ENCODE measurements at places on chromosomes 4 and X. TPM values are rescaled to one million over a fixed set of nuclear protein-coding genes. Genes with fewer than 3 reads are reported as not detected.

GRCh38 chr4:128427832-128428366, 140.3 kb upstream of the PGRMC2 start:
- DNase-seq = peak; percentile 26

GRCh38 chr4:172892300-172892699, 276.3 kb upstream of the GALNT7 start:
- DNase-seq = no peak

DNA sequence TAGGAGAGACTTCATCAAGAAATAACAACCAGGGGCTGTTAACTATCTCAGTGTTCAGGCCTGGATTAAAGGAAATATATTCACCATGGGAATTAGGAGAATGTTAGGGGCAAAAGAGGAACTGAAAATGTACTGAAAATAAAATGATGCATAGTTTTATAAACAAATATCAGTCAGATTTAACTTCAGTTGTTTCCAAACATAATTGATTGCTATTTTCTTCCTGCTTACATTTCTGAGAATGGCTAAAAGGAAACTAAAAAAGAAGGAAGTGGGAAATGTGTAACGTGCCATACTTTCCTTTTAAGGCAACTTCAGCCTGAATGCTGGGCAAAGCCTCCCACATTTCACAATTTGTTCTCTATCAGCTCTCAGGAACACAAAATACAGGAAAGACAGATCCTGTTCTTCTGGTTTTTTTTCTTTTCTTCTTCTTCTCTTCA, 178.1 kb downstream of the MAML3 start:
- DNase-seq = no peak

DNA sequence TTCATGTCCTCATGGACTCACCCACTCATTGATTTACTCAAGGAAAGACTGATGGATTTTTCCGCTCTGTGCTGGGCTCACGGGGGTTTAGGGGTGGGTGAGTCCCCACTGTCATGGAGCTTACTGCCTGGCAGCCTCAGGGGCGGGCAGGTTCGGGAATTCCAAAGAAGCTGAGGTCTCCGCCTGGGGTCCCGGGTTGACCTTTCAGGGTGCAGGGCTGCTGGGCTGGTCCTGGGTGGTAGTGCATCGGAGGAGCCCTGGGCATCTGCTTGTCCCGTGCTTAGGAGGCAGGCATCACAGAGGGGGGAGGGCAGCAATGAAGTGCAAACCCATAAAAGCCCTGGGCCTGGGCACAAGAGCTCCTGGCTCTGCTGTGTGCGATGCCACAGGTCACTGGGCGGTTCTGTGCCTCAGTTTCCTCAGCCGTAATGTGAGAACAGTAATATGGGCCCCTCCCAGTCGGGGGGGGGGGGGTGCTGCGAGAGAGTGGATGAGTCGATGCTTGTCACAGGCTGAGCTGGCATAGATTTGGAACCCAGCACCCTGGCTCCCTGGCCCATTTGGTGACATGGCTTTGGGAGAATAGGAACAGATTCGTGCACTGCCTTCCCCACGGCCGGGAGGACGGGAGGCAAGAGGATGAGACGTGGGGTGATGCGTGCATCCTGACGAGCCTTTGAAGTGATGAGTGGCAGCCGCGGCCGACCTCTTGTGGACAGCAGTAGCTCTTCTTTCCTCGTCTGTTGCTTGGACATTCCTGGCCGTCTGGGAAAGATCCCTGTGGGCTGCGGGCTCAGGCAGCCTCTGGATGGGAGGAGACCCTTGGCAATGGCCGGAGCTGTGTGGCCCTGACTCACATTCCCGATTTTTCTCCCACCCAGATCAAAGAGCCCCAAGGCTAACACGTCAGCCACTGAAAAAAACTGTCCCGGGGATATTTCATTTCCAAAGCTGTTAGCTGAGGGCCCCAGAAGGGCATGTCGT, 42.0 kb downstream of the PSAPL1 start:
- peak; percentile 38 for DNase-seq

DNA sequence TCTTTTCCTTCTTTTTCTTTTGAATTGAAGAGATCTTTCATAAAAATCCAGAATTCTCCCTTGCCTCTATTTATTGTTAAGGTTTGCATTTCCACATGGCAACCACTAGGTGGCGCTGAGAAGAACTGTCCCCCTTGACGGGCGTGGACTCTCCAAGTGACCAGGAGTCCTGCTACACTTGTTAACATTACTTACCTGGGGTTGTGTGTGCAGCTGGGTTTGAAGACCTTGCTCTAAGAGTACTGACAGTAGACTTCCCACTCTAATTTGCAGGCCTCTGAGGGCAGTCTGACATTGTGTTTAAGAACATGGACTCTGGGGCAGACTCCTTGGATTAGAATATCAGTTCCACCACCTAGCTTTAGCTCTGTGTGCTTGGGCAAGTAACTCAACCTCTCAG, 52.8 kb downstream of the GPRIN3 start:
- DNase-seq = peak; percentile 21

- DNase-seq = no peak
Observed at GRCh38 chr4:168871632-168872031, 138.4 kb downstream of the CBR4 start.

DNA sequence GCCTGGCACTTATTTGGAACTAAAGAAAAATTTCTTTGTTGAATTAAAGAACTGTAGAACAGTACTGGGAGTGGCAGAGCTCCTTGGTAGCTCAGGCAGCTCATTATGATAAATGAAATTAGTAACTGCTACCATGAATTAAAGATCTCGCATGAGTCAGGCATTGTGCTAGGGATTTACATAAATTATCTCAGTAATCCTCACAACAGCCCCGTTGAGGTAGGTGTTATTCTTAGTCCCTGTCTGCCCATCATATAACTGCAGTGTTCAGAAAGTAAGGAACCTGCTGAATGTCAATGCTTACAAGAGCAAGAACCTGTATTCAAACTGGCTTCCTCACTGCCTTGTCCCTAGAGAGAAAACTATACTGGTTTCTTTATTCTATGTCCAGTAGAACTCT, 108.3 kb downstream of the NLGN4X start:
- no peak for DNase-seq

- no peak for DNase-seq
Observed at GRCh38 chr4:168540086-168540485, 43.2 kb downstream of the PALLD start.

DNA sequence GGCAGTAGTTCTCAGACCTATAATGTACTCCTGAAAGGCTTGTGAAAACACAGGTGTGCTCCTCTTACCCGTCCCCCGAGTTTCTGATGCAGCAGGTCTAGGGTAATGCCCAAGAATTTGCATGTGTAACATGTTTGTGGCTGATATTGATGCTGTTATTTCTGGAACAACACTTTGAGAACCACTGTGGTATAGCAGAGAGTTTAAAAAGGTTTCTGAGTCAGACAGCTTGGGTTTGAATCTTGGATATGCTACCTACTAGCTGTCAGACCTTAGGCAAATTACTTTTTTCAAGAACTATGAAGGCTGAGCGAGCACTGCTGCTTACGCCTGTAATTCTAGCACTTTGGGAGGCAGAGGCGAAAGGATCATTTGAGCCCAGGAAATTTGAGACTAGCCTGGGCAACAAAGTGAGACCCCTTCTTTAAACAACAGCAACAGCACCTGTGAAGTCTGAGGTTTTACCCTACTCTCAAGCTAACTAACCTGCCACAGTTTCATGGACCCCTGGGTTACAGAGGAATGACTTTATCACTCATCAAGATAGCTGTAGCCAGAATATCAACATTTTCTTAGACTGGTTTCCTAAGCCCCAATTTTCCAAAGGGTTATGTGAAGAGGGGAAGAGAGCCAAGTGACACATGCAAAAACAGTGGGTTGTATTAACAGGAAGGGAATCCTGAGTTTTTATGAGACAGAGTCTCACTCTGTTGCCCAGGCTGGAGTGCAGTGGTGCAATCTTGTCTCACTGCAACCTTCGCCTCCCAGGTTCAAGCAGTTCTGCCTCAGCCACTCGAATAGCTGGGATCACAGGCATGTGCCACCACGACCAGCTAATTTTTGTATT, 5.1 kb downstream of the AFF1 start:
- DNase-seq = no peak

- DNase-seq = no peak
Observed at GRCh38 chr4:107210450-107211239, 174.5 kb upstream of the DKK2 start.

DNA sequence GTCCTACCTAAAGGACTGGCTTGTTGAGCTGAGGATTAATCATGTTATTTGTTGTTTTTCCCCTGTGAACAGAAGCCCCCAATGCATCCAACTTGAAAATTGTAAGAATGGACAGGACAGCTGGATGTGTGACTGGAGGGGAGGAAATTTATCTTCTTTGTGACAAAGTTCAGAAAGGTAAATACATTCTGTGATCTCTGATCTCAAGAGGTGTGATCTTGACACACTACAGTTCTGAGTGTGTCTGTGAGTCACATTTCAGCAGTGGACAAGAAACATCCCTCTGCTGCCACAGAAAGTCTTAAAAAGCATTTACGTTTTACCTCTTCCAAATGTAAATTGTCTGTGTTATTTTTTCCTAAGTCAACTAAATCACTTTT, 79.3 kb downstream of the NFKB1 start:
- no peak for DNase-seq

GRCh38 chrX:7233580-7234406, 85.8 kb upstream of the PUDP start:
- no peak for DNase-seq

DNA sequence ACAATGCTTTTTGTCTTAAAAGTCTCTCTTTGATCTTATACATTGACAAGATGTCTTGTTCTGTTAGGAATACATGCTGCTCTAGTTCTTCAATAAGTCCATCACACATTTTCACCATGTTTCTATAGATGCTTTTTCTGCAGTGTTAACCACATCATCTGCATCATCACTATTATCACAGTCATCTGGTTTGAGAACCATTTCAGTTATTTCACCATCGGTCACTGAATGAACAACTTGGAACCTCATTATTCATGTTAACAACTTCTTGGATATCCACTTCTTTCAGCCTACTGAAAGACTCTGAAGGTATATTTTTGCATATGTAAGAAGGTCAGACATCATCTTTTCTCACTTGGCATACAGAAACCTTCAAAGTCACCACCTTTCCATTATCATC, 975.2 kb downstream of the STIM2 start:
- DNase-seq = no peak

GRCh38 chrX:24759786-24760185, 66.1 kb downstream of the POLA1 start:
- DNase-seq = no peak

DNA sequence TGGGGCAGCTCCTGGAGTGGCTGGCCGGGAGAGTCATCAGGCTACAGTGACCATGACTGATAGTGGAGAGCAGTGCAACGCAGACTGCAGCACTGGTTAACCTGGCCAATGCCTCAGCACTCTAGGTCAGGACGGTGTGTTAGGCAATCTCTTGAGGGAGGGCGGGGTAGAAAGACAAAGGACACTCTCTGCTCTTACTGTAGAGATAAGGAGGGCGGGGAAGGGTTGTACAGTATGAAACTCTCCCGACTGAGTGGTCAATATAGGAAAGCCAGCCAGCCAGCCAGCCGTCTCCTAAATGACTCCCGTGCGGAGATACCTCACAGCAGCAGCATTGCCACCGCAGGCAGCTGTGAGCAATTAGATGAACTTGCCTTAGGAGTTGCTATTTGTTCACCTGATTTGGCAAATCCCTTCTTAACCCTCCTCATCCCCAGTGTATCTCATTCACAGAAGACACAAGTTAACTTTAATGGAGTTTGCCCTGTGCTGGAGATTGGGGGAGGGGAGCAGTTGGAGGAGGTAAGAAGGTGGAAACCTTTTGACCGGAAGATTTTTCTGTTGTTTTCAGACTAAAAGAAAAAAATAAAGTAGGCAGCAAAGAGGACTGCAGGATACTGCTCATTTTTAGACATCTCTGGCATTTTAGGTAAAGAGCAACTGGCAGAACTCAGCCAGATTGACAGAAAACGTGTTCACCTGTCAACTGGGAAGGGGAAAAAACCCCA, 330.5 kb downstream of the HNRNPD start:
- peak; percentile 36 for DNase-seq

- DNase-seq = no peak
Observed at GRCh38 chrX:29640106-29640505, 575.3 kb upstream of the MAGEB2 start.

- DNase-seq = no peak
Observed at GRCh38 chr4:47340914-47341313, 122.6 kb downstream of the COMMD8 start.

DNA sequence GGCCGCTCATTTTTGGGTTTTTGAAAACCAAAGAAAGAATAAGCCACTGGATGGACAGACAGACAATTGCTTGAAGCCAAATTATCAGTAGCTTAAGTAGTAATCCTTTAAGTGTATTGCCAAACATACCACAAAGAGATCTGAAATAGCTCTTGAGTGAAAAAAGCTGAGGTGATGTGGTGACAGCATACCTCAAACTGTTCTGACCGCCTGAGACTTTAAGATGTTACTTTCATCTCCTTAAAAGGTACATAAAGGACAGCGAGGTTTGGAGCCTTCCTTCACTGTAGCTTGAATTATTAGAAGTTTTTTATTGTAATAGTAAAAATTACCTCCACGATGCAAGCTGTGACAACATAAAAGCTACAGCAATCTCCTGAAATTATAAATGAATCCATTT, 271.5 kb upstream of the FAM241A start:
- no peak for DNase-seq

- DNase-seq = no peak
Observed at GRCh38 chrX:11929476-11929875, 171.4 kb downstream of the MSL3 start.

DNA sequence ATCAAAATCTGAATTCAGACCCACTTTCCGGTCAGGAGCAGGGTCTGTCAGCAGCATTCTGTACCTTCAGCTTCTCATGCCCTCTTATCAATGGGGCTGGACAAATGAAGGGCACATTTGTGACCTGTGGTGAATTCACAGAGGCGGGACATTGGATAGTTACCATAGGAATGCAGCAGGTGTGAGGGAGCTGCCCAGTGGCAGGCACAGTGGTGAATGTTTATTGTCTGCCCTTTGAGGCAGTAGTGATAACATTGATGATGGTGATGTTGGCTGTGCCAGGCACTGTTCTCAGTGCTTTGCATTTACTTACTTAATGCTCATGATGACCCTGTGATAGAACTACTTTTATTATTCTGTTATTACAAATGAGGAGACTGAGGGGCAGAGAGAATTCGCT, 101.2 kb upstream of the KIT start:
- no peak for DNase-seq

GRCh38 chr4:39124885-39125599, 57.3 kb upstream of the WDR19 start:
- DNase-seq = no peak

- no peak for DNase-seq
Observed at GRCh38 chr4:69518538-69519198, 23.0 kb upstream of the UGT2B4 start.

MAGEB17 gene
- not detected for total RNA-seq

RRH gene
- not detected for total RNA-seq

ELF4 gene
- 6.0 TPM for total RNA-seq

TNIP2 gene
- 35.8 TPM for total RNA-seq

SUPT20HL2 gene
- total RNA-seq = not detected

S100G gene
- total RNA-seq = not detected

MTTP gene
- 0.75 TPM for total RNA-seq

FAM53A gene
- total RNA-seq = 1.7 TPM

N4BP2 gene
- total RNA-seq = 11.8 TPM

MMGT1 gene
- 23.5 TPM for total RNA-seq

CTAG1B gene
- not detected for total RNA-seq

EDA gene
- total RNA-seq = 22.9 TPM
